ENCODE measurements at places on chromosomes 7 and 10.
A peak's percentile ranks its signal among the peaks of the same experiment; 100 is the strongest.

DNA sequence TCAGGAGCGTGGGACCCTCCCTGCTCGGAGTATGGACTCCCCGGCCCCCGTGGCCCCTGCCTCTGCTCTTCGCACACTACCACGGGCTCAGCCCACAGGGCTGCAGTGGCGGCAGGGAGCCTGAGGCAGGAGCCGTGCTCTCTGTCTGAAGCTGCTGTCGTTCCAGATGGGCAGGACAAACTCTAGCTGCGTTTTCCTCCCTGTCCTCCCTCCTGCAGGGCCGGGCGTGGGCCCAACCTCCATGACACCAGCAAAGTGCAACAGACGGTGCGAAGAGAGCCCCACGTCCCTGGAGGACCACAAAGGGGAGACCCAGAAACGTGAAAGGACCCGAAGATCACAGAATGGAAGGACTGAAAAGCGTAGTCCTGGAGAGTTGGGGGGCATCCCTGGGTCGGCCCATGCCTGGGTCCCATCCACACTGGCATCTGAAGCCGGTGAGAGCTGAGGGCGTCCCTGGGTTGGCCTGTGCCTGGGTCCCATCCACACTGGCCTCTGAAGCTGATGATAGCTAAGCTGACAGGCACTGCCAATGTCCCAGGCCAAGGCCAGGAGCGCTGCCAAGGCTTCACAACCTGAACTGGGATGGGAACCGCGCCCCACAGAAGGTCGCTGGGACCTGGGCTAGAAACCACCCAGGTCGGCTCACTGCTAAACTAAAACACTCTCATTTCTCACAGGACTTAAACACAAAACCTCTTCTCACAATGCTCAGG is 267.0 kb downstream of the MAD1L1 start:
- DNase-seq, result no peak

DNA sequence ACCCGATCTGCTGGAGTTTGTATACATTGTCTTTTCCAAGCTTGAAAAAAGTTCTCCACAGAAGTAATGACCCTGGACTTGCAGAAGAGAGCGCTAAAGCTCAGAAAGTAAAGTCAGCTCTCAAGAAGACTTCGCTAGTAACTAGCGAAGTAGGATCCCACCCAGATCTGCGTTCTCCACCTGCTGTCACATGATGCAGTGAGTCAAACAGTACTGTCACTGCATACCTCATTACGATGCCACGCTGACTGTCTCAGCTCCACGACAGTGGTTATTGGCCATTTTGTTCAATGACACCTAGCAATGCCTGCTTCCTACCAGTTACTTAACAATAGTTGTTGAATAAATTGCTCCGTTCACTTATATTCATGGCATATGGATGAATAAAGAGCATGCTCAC is 29.7 kb upstream of the SEC61G start:
- peak; percentile 79 for DNase-seq

- DNase-seq, result no peak
Observed at GRCh38 chr7:138170959-138171703, 94.9 kb downstream of the AKR1D1 start.

DNA sequence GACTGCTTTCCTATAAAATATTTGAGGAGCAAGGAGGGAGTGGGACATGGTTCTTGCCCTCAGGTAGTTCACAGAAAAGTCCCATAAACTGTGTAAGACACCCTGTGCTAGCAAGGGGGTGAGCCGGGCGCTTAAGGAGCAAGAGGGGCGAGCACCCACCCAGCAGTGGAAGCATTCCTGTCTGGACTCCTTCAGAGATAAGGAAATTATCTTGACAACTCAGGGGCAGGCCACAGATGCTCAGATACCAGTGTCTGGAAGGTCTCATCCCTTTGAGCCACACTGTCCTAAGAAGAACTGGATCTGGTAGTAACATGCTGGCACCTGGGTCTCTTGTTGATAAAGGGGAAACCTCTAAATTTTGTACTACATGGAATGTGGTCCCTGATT is 54.1 kb downstream of the DAGLB start:
- DNase-seq, result no peak

DNA sequence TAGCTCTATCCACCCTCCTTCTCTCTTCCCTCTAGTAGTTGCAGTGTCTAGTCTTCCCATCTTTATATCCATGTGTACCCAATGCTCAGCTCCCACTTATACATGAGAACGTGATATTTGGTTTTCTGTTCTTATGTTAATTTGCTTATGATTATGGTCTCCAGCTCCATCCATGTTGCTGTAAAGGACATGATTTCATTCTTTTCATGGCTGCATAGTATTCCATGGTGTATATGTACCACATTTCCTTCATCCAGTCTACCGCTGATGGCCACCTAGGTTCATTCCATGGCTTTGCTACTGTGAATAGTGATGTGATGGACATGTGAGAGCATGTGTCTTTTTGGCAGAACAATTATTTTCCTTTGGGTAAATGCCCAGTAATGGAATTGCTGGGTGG is 6.5 kb downstream of the PRSS2 start:
- DNase-seq, result no peak

DNA sequence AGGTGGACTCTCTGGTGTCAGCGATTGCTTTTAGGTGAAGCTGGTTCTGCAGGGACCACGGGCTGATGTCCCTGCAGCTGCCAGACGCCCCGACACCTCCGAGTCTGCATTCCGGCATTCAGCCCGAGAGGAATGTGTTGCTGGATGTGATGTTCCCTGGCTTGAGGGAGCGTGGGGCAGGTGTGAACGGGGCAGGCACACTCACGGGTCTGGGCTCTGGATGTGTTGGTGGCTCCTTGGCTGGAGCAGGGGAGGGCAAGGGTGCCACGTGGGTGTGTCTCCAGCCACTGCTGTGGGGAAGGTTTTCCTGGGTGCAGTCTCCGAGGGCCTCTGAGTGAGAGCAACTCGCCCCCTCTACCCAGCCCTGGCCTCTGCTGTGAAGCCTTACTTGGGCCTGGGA is 140.5 kb downstream of the CAMK1D start:
- no peak for DNase-seq

- DNase-seq, result no peak
Observed at GRCh38 chr7:87548123-87548919, 52.4 kb downstream of the ABCB1 start.

DNA sequence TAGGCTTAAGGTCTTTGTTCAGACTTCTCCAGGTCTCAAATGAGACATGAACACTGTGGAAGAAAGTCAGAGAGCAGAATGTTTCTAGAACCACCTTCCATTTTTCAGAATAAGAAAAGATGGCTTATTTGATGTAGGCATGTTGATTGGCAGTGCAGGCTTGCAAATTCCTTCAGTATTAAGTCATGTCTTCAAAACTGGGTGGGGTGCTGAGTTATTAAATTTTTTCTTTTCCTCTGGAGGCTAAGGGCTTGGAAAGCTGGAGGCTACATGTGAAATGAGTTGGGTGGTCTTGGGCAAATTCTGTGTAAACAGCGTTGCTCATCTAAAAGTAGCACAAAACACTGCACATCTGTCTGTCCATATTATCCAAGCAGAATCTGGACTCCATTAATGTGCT is 62.8 kb downstream of the PRTFDC1 start:
- no peak for DNase-seq

DNA sequence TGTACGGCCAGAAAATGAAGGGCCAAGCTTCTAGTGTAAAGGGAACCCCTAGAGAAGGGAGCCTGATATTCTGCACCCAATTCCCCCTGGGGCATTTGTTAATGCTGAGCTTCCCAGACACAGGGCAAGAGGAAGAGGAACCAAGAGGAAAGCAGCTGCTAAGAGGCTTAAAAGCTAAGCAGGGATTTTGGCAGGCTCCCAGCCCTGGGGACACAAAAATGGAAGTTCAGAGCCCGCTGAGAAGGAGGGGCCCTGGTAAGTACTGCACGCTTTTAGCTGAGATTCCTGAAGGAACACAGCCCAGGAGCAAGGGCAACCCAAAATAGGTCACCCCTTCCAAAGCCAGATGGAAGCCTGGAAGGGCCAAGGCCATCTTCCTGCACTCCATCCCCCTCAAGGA is 387.3 kb upstream of the MGMT start:
- DNase-seq, result no peak

DNA sequence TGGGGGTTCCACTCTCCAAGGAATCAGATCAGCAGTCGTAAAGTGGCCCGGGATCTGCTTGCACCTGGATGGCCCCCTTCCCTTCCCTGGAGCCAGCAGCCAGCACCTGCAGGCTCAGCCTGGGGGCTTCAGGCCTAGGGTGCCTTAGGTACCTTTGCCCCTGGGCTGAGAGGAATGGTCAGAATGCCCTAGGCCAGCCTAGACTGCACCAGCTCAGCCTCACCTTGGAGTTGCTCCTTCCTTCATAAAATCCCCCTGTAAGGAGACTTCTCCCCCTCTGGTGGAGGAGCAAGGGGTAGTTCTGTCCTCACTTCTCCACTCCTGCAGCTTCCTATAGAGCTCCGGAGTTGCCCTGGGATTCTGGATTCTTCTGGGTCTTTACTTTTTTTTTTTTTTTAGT is 32.4 kb upstream of the LBX1 start:
- DNase-seq, result no peak

DNA sequence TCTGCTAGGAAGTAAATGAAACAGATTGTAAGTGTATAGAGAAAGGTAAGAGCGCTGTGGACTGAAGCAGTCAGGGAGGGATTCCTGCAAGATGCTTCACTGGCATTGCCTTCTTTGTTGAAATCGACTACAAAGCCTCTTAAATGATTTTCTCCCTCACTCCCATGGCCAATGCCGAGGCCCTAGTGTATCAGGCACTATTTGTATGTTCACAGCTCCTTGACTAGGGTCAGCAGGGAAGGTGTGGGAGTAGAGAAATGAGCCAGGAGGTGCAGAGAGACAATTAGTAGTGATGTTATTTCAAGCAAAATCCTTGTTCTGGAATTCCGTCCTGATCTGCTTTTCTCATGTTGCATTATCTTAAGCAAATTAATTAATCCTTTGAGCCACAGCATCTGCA is 22.9 kb upstream of the DUSP5 start:
- DNase-seq, result no peak

DNA sequence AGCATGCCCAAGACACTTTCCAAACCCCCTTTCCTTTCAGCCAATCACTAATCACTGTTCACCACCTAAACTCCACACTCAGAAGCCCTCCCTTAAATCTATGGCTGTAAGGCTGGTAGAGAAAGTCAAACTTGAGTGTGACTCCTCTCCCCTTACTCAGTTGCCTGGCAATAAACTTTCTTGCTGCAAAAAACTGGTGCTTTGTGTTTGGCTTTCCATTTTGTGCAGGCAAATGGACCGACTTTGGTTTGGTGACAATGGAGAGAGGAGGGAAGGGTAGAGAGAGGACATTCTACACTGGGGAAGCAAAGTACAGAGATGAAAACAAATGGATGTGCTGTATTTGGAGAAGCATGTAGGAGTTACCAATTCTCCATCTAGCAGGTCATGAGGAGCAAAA is 84.9 kb downstream of the SLC25A13 start:
- DNase-seq, result no peak

- DNase-seq, result no peak
Observed at GRCh38 chr10:117694190-117694589, 151.6 kb downstream of the EMX2 start.

GRCh38 chr10:288316-289200 is 153.3 kb downstream of the ZMYND11 start:
- no peak for DNase-seq

GRCh38 chr10:22834471-22834870 is 93.4 kb upstream of the ARMC3 start:
- no peak for DNase-seq

- DNase-seq, result no peak
Observed at GRCh38 chr10:62433901-62434300, 59.7 kb downstream of the ZNF365 start.

- DNase-seq, result no peak
Observed at GRCh38 chr10:44640429-44640828, 255.5 kb upstream of the CXCL12 start.

GRCh38 chr10:97919012-97919411 is 69.4 kb downstream of the GOLGA7B start:
- DNase-seq, result no peak

DNA sequence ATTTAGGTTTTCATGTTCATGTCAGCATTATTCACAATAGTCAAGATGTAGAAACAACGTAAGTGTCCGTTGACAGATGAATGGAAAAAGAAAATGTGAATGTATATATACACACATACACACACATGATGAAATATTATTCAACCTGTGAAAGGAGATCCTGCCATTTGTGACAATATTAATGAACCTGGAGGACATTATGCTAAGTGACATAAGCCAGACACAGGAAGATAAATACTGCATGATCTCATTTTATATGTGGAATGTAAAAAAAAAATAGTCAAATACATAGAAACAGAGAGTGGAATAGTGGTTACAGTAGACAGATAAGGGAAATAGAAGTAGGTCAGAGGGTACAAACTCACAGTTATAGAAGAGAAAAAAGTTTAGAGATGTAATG is 651.1 kb upstream of the MKI67 start:
- DNase-seq, result no peak

DNA sequence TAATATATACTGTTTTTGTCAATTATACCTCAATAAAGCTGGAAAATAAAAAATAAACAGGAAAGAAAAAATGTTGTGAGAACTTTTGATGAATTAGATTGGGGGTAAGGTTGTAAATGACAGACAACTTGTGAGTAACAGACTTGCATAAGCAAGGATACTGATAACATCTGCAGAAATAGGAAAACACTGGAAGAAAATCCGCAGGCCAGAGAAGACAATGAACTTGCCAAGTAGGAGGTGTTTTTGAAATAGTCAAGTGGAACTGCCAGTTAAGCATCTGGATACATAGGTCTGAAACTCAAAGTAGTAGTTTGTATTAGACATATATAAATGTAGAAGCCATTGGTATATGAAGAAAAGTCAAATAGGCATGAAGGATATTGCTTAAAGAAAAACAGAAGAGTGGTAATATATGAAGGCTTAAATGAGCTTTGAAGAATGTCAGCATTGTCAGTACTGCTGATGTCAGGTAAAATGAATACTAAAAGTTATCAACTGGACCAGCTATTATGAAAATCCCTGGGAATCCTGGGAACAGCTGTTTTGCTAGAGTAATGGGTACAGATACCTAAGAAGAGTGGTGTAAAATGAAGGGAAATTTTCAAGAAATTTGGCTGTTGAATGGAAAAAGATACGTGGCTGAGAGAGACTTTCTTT is 58.7 kb downstream of the DNAJC1 start:
- DNase-seq, result no peak

- peak; percentile 97 for DNase-seq
Observed at GRCh38 chr7:106717955-106718871, 57.3 kb upstream of the CCDC71L start.

GRCh38 chr7:157129200-157129599 is 9.5 kb upstream of the UBE3C start:
- no peak for DNase-seq

DNA sequence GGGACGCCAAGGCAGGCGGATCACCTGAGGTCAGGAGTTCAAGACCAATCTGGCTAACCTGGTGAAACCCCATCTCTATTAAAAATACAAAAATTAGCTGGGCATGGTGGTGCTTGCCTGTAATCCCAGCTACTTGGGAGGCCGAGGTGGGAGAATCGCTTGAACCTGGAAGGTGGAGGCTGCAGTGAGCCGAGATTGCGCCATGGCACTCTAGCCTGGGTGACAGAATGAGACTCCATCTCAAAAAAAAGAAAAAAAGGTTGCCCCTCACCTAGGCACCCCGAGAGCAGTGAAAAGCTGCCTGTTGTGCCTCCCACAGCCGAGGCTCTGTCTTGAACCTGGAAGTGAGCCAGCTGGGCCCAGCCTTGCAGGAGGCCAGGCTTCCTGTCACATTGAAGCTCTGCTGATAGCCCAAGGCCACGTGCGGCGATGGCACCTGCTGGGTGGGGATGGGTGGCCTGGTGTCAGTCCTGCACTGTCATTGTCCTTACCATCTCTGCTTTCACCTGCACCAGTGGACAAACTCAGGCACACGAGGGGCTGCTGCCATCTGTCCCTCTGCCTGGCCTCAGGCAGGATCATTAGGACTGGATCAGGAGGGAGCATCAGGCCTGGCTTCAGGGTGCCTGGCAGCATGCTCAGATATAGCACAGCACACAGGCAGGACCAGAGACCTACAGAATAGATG is 37.8 kb downstream of the DNAJB12 start:
- no peak for DNase-seq

All from non-pigmented ciliary epithelial cell (primary cell).